Activated CD8-positive, alpha-beta memory T cell treated with anti-CD3 and anti-CD28 coated beads for 36 hours (primary cell): ENCODE measurements at places on chromosomes 11 and 22. TPM values are rescaled to one million over a fixed set of nuclear protein-coding genes. Genes with fewer than 3 reads are reported as not detected.

Gene APOL1
- total RNA-seq, result 33.0 TPM

Gene SYTL2
- total RNA-seq, result 9.3 TPM

Gene TNNT3
- 0.42 TPM for total RNA-seq

Gene PPP1CA
- 323 TPM for total RNA-seq

Gene ASRGL1
- total RNA-seq, result 10.4 TPM

Gene KDM4D
- 0.95 TPM for total RNA-seq

Gene LAMTOR1
- 77.0 TPM for total RNA-seq

Gene MS4A15
- total RNA-seq, result not detected
